ENCODE measurements at places on chromosomes 7 and 10.

DNA sequence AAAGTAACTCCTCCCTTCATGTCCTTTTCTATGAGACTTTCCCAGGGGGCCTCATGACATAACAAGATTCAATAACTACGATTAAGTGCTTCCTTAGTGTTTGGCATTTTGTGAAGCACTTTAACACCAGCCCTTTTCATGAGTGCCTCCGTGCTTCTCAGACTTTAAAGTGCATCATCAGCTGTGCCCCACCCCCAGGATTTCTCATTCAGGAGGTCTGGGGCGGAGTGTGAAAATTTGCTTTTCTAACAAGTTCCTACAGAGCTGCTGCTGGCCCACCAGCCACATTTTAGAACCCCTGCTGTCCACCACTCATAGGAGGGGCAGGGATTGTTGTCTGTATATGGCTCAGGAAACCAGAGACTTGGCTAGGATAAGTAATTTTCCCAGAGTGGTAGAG, 445.3 kb downstream of the LRMDA start:
- DNase-seq, result no peak

GRCh38 chr7:37964196-37964595, 43.8 kb downstream of the EPDR1 start:
- DNase-seq, result no peak

- no peak for DNase-seq
Observed at GRCh38 chr10:126324826-126325225, 63.5 kb downstream of the ADAM12 start.

DNA sequence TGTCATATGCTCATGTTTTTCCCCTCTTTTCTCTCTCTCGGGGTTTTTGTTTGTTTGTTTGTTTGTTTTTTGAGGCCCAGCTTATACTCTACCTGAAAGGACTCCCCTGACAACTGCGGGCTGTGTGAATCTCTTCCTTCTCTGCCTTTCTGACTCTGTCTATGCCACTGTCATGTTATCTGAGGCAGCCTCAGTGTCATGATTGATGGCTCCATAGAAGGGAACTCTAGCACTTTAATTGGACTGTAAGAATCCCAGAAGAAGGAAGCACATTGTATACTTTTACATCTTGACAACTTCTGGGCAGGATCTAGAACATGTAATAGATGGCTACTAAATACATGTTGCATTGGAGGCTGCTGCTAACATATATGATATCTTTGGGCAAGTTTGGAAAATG, 25.4 kb downstream of the AKR1B15 start:
- no peak for DNase-seq

GRCh38 chr10:113859261-113859660, 4.8 kb downstream of the NHLRC2 start:
- DNase-seq, result no peak

GRCh38 chr7:7820939-7821338, 102.5 kb upstream of the RPA3 start:
- no peak for DNase-seq

DNA sequence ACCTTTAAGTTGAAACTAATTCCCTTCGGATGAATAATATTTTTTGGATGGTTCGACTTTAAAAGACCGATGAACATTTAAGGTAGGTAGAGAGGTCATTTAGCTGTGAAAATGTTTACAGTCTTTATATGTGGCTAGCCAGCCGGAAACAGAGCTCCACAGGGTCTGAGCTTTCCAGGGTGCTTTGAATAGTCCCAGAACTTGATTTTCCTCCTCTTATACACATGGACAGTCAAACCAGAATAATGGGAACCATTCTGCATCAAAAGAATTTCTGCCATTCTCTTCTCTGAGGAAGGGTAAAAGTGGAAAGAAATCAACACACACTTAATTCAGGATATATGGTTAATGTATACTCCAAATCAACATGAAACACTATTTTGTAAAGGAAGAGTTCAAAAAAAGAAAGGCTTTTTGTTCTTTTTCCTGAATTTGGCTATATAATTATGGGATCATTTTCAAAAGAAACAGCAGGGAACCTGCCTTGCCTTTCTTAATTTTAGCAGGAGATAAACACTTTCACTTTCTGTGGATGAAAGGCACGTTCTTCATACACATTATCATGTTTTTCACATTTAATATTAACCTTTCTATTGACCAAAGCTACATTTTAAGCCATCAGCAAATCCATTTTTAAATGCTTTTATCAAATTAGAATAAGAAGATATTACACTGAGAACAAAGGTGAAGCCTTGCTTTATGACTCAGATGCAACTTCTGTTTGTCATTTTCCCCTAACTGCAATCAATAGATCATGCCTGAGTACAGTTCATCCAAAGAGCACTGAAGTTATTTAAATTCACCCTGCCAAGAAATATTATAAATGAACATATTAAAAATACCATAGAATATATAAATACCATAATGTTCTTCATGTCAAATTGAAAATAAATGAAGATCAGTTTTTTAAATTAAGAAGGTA, 307.3 kb downstream of the THSD7A start:
- no peak for DNase-seq

GRCh38 chr7:116230191-116231005, 20.1 kb downstream of the TES start:
- DNase-seq, result no peak

GRCh38 chr10:43252166-43252782, 14.6 kb downstream of the RASGEF1A start:
- no peak for DNase-seq

GRCh38 chr7:131035088-131035770, 292.4 kb upstream of the MKLN1 start:
- no peak for DNase-seq

DNA sequence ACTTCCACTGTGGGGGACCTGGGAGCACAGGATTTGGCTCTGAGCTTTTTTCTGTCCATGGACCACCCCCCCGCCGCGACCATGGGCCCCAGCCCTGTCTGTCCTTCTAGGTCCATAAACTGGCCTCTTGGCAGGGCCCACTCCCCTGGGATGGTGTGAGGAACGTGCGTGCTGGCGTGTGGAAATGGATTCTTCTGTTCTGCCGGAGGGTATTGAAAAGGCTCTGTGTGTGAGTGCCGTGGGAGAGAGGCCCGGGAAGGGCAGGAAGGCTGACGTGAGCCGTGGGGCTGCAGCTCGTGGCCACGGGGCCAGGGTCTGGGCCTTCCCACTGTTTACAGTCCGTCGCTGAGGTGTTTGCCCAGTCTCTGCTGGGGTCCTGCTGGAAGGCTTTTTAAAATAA, 123.7 kb downstream of the GRK5 start:
- DNase-seq, result no peak

- no peak for DNase-seq
Observed at GRCh38 chr7:52233248-52233647, 802.2 kb upstream of the POM121L12 start.

DNA sequence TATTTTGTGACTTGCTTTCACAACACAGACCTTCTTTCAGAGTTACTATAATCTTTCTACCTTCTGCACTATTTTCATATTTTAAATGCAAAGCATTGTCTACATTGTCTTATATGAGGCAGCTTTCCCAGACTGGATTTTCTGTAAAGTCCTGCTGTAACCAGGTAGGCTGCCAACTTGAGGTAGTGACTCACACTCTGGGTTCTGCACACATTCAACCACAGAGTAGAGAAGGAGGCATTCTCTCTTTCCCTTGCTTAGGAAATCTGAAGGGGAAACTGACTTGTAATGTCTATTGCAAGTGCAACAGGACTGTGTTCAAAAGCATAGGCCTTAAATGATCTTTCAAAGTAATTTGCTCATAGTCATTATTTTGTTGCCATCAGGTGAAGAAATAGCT, 461.4 kb downstream of the GRM8 start:
- DNase-seq, result no peak

- no peak for DNase-seq
Observed at GRCh38 chr10:103681617-103682399, 173.6 kb downstream of the SH3PXD2A start.

GRCh38 chr7:129332254-129333035, 101.8 kb upstream of the STRIP2 start:
- no peak for DNase-seq

GRCh38 chr7:149430192-149430591, 30.7 kb downstream of the ZNF777 start:
- DNase-seq, result no peak

GRCh38 chr10:124205432-124205831, 112.0 kb upstream of the CHST15 start:
- no peak for DNase-seq

GRCh38 chr7:77923419-77923818, 124.8 kb downstream of the PHTF2 start:
- no peak for DNase-seq

GRCh38 chr7:151494298-151495284, 25.1 kb downstream of the RHEB start:
- no peak for DNase-seq

- DNase-seq, result no peak
Observed at GRCh38 chr7:75914169-75914654, 743 bp upstream of the POR start.

GRCh38 chr10:49385939-49386922, 9.7 kb downstream of the DRGX start:
- DNase-seq, result no peak

DNA sequence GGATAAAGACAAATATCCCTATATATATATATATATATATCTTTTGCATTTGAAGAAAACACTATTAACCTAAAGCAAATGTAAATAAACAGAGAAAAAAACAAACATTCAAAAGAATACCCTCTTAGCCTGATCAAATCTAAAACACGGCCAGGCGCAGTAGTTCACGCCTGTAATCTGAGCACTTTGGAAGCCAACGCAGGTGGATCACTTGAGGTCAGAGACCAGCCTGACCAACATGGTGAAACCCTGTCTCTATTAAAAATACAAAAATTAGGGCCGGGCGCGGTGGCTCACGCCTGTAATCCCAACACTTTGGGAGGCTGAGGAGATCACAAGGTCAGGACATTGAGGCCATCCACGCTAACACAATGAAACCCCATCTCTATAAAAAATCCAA, 9.2 kb downstream of the ANXA7 start:
- no peak for DNase-seq

GRCh38 chr7:30927559-30927958, 15.9 kb downstream of the AQP1 start:
- no peak for DNase-seq

GRCh38 chr7:148815612-148816011, 68.5 kb downstream of the EZH2 start:
- no peak for DNase-seq

DNA sequence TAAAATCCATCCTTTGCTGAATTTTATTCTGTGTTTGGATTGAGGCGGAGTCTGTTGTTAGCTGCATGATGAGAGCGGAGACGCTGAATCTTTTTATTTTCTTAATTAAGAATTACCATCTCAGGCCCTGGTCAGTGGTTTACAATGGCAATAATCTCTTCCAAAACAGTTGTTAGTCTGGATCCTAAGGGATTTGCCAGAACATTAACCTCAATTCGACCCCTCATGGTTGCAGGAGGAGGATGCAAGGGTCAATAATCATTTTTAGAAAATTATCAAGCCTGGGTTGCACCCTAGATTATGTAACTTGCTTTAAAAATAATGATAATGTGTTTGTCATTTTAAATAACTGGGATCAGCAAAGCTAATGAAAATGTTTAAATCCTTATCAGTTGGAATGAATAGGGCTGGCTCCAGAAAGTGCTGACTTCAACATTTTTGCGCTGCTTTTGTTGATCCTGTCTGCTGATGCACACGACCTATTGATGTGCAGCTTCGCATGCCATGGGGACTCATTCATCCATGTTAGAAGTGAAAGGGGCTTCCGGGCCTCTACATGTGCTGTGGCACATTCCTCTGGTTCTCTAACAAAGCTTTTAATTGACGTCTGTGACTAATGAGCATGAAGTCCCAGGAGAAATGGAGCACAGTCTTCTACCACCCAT, 80.7 kb upstream of the KIAA1217 start:
- DNase-seq, result no peak

DNA sequence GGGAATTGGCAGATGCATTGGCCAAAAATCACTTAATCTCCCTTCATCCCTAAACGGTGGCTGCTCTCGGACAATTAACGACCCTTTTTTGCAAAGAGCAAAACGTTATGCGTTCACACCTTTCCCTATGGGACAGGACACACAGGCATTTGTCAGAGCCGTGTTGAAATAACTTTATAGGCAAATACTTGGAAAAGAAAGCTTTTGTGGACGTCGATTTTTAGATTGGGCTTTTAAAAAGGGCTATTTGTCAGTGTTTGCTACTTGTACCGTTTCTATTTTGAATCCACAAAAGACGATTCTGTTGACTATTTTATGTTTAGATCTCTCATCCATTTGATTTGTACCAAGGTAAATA, 245.6 kb downstream of the SLC25A13 start:
- no peak for DNase-seq

DNA sequence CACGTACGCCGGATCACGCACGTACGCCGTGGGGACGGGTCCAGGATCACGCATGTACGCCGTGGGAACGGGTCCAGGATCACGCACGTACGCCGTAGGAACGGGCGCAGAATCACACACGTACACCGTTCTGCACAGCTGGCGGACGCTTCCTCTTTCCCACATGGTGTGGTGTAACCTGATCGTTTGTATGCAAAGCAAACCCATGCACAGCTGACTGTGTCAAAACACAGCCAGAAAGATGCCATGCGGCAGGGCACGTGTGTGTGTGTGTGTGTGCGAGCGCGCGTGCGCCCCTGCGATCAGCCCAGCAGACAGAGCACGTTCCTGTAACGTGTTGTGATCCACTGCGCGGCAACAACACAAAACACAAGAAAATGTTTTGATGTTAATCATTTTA, 573.6 kb downstream of the DNAJB6 start:
- DNase-seq, result no peak

- DNase-seq, result no peak
Observed at GRCh38 chr10:112131346-112131745, 52.2 kb downstream of the GPAM start.

DNA sequence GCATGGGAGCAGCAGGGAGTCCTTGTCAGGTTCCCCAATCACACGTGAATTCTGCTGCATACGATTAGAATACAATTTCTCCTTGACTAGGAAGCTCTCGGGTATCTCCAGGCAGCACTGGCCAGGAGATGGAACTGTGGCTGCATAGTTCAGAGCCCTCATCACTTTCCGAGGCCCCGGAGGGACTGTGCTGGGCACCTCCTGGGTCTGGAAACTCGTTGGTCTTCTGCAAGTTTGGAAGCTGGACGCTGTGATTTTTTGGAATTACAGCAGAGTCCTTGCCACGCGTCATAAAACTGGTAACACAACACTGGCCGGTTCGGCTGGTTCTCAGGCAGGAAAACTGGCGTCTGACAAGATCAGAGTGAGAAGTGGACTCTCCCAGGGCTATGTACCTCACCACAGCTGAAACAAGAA, 216.1 kb downstream of the CCDC3 start:
- DNase-seq, result no peak

DNA sequence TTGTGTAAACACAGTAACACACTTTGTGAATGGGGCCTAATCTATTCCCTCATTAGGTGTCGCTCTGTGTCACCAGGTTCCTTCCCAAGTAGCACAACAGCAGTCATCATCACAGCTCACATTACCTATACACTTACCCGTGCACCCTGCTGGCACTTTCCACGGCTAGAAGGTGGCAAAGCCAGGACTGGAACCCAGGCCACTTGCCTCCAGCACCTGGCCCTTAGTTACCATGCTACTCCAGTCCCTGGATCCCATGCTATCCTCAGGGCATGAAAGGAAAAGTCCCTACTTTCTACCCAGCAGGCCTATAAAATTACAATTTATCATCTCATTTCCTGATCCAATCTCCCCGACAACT, 18.4 kb downstream of the SMURF1 start:
- no peak for DNase-seq

- DNase-seq, result peak; percentile 31
Observed at GRCh38 chr10:119595676-119596515, 868 bp downstream of the TIAL1 start.
